Activated CD4-positive, alpha-beta T cell treated with anti-CD3 and anti-CD28 coated beads, Interleukin-2, amount 50 U/mL, for 16 hours (primary cell): ENCODE measurements at places on chromosomes 7 and 10.

- no peak for DNase-seq
These were observed 15.8 kb upstream of the AGMO start for GRCh38 chr7:15577600-15577999.

GRCh38 chr7:100929808-100930174 is 19.5 kb upstream of the MUC3A start:
- DNase-seq = no peak

- no peak for DNase-seq
These were observed 87.9 kb upstream of the PLXDC2 start for GRCh38 chr10:19728376-19728775.

DNA sequence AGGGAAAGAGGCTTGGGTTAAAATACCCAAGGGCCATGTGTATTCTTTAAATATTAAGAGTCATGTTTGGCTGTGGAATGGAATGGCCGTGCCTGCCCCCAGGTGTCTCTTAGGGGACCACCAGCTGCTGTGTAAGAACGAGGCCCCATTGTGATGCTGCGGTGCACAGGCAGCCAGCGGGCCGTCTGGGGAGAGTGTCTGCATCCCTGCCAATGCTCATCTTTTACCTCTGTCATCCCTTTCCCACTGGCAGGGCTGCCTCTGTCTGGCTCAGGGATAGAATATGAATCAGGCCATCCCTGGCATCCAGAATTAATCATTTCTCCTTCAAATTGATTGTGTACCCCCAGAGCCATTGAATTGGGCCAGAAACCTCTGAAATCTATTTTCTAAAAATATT is 137.8 kb upstream of the GALNT17 start:
- no peak for DNase-seq

- no peak for DNase-seq
These were observed 169.4 kb upstream of the EEPD1 start for GRCh38 chr7:35983626-35984025.

DNA sequence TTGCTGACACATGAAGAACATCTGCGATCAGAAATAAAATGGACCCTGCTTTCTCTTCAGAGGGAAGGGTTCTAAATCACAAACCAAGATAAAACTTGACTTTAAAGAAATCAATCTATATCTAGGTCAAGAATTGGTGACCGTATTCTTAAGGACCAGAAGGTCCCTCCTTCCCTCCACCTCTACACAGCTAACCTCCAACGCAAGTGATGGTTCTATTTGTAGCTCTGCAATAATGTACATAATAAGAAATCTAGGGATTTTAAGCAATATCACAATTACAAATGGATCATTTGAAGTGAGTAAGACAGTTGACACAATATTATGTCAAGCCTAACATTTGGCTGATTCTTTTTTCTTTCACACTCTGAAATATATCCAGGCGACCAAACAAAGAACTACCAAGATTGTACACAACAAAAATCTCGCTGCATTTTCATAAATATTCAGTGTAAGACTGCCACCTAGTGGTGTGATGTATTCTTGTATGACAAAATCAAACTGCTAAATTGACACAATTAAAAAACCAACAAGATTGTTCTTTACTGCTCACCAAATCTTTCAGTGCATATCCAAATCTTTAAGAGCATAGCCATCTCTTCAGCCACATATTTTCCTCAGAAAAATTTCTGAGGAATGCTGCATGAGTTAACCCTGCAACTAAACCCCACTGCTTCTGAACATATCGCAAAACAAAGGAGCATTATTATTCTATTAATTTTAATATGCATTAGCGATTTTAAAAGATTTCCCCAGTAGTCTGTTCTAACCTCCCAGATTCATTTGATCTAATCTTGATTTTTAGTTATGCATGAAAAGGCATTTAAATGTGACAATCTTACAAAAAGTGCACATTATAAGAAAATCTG is 44.5 kb downstream of the ICA1 start:
- DNase-seq = peak; percentile 64

DNA sequence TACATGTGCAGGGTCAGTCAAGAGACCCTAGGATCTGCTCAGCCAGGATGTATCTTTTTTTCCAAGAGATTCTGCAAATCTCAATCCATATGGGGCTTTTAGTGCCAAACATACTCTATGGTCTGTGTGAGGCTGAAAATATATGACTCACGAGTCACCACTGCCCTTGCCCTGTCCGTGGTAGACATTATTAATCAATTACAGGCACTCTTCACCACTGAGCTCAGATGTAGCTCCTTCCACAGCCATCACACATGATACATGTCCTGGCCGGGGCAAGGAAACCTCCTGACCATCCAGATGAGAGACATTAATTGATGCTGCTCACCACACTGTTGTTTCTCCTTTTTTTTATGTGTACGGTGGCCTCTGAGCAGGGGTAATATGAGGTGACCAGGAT is 90.2 kb upstream of the RET start:
- no peak for DNase-seq

DNA sequence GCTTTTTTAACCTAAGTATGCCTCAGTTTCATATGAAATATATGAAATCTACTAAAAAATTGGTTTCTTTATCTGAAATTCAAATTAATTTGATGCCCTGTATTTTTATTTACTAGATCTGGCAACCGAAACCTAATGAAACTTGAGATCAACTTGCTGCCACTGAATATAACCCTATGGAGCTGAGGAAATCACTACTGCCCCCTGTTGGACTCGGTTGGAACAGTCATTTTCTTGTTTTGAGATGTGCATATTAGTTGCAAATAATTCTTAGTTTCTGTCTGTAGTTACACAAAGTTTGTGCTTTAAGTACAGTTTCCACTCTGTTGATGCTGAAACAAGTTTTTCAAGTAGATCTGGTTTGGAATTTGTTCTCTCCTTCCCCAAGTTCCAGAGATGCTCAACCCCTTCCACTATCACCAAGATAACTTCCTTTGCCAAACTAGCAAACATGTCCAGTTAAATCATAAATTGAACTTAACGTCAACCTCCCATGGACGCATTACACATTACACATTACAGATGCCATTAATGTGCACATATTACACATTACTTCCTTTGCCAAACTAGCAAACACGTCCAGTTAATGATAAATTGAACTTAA is 22.2 kb upstream of the EXOC4 start:
- peak; percentile 47 for DNase-seq

DNA sequence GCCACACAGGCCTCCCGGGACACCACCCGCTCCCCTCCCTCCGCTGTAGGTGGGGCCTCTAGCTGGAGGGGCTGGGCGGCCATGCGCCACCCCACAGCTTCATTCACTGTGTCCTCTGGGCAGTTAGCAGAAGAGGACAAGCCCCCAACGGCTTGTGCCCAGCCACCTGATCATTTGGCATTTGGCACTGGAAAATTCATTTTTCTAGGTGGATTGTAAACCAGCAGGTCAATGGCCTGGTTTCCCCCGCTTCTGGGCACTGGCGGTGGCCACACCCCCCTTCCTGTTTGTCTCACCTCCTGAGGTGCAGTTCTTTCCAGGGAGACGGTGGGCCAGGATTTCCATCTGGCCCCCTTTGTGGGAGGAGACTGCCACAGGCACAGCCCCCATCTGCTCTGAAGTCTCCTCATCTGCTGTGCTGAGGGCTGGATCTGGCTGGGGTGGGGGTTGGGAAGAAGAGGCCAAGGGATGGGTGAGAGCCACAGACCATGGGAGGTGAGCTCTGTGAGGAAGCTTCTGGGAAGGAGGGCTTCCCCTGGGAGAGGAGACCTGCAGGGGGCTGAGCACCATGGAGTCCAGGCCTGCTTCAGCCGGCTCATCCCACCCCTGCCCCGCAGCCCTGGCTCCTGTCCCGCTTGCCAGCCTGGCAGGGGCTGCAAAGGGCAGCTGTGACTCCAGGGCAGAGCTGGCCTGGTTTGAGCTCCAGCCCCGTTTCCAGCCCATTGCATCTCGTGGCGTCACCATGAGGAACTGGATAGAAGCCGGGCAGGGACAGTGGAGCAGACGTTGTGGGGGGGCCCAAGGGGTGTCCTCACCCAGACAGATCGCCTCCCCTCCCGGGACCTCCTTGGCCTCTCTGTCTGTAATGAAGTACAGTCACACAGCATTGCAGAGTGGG is 40.1 kb upstream of the SLC29A3 start:
- no peak for DNase-seq

DNA sequence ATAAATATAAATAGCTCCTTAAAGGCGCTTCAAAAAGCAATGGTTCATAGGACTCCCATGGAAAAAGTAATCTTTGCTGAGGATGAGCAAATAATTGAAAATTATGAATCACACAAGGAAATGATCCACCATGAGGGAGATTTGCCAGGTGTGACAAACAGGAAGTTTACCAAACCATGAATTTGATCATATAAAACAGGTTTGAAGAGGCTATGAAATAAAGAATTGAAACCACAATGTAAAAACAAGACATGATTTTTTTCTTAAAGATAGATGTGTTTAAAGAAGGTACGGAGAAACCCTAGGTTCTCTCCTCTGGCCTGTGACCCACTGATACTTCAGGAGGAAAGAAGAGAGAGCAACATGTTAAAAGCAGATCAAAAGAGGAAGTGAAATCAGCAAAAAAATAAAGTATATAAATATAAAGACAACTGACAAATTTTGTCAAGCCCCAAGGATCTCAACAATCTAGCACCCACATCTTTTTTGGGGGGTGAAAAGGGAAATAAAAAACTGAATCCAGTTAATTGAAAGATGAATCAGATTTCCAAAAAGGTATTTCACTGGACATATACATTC is 111.3 kb upstream of the ASAH2 start:
- no peak for DNase-seq

GRCh38 chr10:45428611-45429510 is 54.8 kb downstream of the ALOX5 start:
- DNase-seq = no peak

DNA sequence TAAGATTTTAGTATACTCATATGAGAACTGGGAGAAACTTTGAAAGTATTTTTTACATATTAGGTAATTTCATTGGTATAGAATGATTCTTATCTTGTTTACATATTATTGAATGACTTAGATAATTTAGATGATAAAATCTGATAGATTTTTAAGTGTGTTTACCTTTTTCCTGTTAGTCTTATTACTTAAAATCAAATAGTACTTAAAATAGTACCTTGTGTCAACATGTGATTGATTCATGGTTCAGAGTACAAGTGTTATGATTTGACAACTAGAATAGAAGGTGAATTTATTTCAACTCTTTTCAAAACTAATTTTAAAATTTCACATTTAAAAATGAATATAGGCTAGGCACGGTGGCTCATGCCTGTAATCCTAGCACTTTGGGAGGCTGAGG is 4.1 kb downstream of the MKLN1 start:
- DNase-seq = no peak

DNA sequence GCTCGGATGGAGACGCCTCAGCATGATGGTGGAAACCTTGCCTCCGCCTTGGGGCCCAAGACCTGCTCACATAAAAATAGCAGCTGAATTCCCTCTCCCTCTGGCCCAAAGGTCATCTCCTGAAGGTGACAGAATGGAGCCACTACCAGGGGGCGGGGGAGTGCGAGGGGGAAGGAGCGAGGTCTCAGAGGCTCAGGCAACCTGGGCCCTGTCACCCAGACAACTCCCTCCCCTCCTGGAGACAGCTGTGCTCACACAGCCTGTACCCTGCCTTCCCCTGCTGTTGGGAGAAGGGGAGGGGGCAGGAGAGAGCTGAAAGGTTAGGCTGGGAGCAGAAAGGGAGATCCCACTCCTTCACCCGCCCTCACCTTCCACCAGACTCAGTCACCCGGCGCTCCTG is 173.0 kb upstream of the RHEB start:
- no peak for DNase-seq

GRCh38 chr7:108522780-108523179 is 3.2 kb downstream of the PNPLA8 start:
- no peak for DNase-seq

DNA sequence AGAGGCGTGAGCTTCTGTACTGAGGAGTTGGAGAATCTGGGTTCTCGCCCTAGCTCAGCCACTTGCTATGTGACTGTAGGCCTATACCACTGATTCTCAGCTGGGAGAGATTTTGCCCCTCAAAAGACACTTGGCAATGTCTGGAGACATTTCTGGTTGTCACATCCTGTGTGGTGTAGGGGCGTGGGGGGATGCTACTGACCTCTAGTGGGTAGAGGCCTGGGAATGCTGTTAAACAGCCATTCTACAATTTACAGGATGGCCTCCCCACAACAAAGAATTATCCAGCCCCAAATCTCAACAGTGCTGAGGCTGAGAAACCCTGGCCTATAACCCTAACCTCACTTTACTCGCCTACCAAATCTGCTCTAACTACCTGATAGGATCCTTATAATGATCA is 58.8 kb upstream of the GAD2 start:
- no peak for DNase-seq

GRCh38 chr7:83655951-83656556 is 7.1 kb upstream of the SEMA3E start:
- DNase-seq = peak; percentile 0

GRCh38 chr10:15369256-15370211 is 1.6 kb downstream of the FAM171A1 start:
- no peak for DNase-seq

DNA sequence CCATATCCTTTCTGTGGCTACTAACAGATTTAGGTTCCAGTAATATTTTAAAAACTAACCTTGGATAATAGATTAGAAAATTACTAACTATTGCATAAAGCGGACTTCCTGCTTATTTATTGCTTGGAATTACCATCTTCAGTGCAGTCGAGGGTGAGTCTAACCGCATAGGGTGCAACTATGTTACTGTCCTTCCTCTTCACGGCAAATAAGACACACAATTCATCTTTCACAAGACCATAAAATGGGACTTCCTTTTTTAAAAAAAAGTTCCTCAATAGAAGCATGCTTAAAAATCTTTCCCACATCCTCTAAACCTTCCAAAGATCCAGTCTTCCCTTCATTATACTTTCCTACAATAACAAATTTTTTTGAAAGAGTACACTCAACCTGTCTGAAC is 2.1 kb downstream of the SLC25A40 start:
- no peak for DNase-seq

GRCh38 chr7:14288701-14289100 is 299.2 kb upstream of the ETV1 start:
- no peak for DNase-seq

DNA sequence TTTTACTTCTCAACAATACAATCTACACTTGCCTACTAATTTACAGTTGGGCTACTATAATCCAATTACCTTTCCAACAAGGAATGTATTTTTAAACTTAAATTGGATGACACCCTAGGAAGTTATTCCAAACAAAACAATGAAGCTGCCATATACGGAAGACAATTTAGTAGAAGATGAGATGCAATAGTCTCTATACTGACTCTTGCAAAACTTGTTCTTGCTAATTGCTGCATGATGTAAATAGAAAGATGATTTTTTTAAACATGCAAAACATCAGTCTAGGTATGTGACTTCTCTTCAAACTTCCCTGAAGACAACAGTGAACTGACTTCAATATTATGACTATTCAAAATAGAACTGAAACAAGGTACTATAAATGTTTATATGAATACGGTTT is 17.6 kb downstream of the NT5C3A start:
- DNase-seq = no peak
